Sigmoid colon (tissue), 7 donors: ENCODE measurements at places on chromosomes 2 and 18. TPM values are rescaled to one million over a fixed set of nuclear protein-coding genes. Genes with fewer than 3 reads are reported as not detected.

Gene PKDCC
- 106 TPM for total RNA-seq

Gene AFF3
- 22.0 TPM for total RNA-seq

Gene KCNE4
- 13.8 TPM for total RNA-seq

GRCh38 chr18:62282188-62282629 lies 42.9 kb upstream of the TNFRSF11A start:
- H3K4me1 ChIP-seq: no peaks in the 10 kb centered on the region
- H3K27ac ChIP-seq: no peak overlapping the region
- peaks cover 4% of the 10 kb centered on the region for H3K36me3 ChIP-seq
- DNase-seq: no peak
- no peaks in the 10 kb centered on the region for H3K27me3 ChIP-seq
- no peak overlapping the region for H3K4me3 ChIP-seq

DNA sequence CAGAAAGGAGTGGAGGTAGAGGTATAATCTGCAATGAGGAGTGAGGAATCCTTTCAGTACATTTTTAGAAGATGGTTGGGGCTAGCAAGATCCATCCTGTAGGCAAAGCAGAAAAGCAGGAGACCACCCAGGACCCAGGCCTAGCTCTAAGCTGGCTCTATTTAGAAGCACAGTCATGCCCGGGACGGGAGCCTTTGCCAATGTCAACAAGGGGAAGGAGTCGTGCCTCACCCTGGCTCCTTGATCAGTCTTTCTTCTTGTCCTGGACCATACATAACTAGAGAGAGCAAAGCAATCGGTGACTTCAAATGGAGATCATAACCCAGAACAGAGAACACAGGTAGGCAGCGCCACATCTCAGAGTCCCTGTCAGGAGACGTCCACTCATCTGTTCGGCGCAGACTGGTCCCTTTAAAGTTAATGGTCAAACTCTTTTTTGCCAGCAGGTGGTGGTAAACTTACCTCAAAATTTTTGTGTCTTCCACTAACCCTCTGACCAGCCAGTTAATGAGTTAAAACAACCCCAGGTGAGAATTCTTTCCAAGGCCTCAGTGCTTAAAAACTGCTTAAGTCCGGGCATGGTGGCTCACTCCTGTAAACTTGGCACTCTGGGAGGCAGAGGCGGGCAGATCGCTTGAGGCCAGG lies 8.0 kb downstream of the MC5R start:
- no peak for DNase-seq
- H3K27ac ChIP-seq: no peak overlapping the region
- H3K4me3 ChIP-seq: no peak overlapping the region
- H3K36me3 ChIP-seq: no peaks in the 10 kb centered on the region
- H3K27me3 ChIP-seq: peaks cover 17% of the 10 kb centered on the region

- no peaks in the 10 kb centered on the region for H3K36me3 ChIP-seq
- H3K27ac ChIP-seq: no peak overlapping the region
- no peaks in the 10 kb centered on the region for H3K4me1 ChIP-seq
- no peak overlapping the region for H3K4me3 ChIP-seq
- DNase-seq: no peak
Measured at GRCh38 chr18:48868468-48869466, 82.0 kb downstream of the SMAD7 start.

DNA sequence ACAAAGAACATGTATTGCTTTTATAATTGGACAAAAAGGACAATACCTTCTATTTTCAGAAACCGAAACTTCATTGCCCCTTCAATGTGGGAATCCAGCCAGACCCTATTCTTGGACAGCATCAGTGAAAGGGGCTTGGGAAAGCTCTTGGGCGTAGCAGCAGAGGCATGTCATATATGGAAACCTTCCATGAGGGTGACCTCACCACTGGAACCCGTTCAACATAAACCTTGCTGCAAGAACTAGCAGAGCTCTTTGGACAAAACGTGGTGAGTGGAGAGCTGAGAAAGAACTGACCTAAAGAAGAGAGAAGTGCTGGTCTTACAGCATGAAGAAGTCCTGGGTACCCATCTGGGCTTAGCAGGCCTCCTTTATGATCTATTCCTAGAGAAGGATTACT lies 22.7 kb upstream of the ACTG2 start:
- peak overlapping the region; percentile 86 for H3K27ac ChIP-seq
- DNase-seq: peak; percentile 92
- no peaks in the 10 kb centered on the region for H3K36me3 ChIP-seq

DNA sequence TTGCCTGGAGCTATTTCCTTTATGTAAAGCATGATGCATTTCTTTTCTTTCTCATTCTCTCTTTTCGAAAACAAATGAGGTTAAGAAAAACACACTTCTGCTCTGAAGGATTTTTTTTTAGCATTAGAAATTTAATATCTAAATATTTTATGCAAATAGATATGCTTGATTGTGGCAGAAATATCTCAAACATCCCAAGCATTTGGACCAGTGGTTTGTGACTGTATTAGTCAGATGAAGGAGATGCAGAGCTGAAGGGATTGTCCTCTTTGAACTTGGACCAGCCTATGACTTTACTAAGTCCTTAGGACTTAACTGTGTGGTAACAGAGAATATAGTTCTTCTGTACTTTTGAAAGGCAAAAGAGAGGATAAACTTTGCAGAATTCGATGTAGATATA lies 335.9 kb upstream of the NT5C1B start:
- no peak for DNase-seq
- H3K4me1 ChIP-seq: peaks cover 34% of the 10 kb centered on the region
- peak overlapping the region; percentile 12 for H3K27ac ChIP-seq
- H3K4me3 ChIP-seq: no peak overlapping the region
